PC-3 (cell line): ENCODE measurements at places on chromosomes 12 and 14. TPM values are rescaled to one million over a fixed set of nuclear protein-coding genes. Genes with fewer than 3 reads are reported as not detected.
A peak's percentile ranks its signal among the peaks of the same experiment; 100 is the strongest.

Gene ANKS1B
- 0.07 and 0.98 TPM in 2 replicates for total RNA-seq

DNA sequence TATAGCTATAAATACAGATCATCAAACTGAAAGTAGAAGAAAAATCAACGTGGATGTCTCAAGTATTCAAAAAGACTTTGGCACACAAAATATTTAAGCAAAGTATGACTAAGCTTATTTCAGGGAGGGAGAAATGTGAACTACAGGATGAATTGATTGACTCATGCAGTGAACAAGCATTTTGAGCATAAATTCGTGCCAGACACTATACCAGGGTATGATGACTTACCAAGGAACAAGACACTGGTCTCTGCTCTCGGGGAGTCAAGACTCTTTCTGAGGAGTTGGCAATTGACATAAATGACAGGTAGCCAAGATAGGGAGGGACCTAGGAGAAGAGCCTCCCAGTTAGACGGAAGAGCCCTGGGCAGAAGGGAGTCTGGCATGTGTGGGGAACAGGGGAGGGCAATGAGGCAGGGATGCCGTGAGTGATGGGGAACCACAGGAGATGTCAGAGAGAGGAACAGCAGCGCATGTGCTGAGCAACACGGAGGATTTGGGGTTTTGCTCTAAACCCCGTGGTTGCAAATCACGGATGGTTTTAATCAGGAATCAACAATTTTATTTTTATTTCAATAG, 115.2 kb downstream of the TMEM132D start:
- peak; percentile 63 for DNase-seq
- H3K4me3 ChIP-seq: peak overlapping the region; percentile 20
- no peak overlapping the region for H3K27ac ChIP-seq

Gene STYK1
- 4.3 and 8.6 TPM in 2 replicates for total RNA-seq

Gene CD4
- 0.23 TPM in 1 of 2 replicates, not detected in the other for total RNA-seq

DNA sequence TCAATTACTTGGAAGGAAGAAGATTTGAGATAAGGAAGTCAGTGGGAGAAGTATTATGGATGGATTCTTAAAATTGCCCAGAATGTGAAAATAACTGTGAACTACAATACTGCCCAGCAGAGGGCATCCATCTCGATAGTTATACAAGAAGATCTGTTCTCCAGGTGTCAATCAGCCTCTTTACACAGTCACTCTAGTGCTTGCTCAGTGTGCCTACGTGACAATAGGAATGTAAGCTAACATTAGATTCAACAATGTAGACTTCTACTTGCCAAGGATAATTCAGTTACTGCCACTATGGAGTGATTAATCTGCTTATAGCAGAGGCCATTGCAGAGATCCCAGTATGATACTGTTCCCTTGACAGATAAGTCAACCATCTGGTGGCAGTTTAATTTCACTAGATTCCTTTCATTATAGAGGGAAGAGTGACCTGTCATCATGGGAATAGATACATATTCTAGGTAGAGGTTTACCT, 10.6 kb upstream of the MAP4K5 start:
- H3K4me1 ChIP-seq: peaks cover 16% of the 10 kb centered on the region
- no peak overlapping the region for H3K4me3 ChIP-seq
- peak; percentile 87 for DNase-seq
- no peaks in the 10 kb centered on the region for H3K27me3 ChIP-seq
- H3K27ac ChIP-seq: no peak overlapping the region

Gene ATP5MC2
- 244 and 322 TPM in 2 replicates for total RNA-seq

Gene FOXA1
- total RNA-seq: 212 and 249 TPM in 2 replicates

Gene TRIM9
- 2.5 and 2.6 TPM in 2 replicates for total RNA-seq

Gene C1QL4
- total RNA-seq: 5.3 and 6.9 TPM in 2 replicates

DNA sequence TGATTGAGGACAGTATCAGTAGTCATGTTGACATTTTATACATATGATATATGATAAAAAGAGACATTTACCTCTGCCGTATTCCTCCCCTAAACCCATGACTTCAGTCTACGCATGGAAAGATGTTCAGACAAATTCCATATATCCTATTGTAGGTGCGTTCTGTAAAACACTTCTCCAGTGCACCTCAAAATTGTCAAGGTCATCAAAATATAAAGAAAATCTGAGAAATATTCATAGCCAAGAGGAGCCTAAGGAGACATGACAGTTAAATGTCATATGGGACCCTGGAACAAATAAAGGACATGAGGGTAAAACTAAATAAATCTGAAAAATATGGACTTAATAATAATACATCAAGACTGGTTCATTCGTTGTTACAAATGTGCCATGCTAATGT, 71.5 kb downstream of the CCER1 start:
- H3K27ac ChIP-seq: no peak overlapping the region
- H3K36me3 ChIP-seq: no peaks in the 10 kb centered on the region
- H3K27me3 ChIP-seq: no peaks in the 10 kb centered on the region
- no peak overlapping the region for H3K4me3 ChIP-seq
- H3K4me1 ChIP-seq: no peaks in the 10 kb centered on the region
- no peak for DNase-seq

Gene SLC25A47
- total RNA-seq: 0.07 TPM in 1 of 2 replicates, not detected in the other

Gene KLRC4
- total RNA-seq: not detected in 2 replicates

DNA sequence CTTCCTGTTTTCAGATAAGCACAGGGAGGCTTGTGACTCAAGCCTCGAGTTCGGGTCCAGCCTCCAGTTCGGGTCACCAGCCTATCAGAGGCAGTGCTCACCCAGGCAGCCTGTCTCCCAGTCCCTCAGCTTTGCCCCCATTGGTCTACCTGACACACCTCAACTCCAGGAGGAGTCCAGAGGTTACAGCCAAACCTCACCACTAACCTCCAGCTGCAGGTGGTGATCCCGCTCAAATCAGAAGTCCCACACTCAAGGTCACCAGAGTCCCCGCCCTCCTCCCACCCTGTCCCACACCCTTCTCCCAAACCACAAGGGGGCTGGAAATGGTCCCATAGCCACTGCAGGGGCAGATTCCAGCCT, 42.1 kb downstream of the KDM2B start:
- no peaks in the 10 kb centered on the region; the same call in 1 of the 2 replicates for H3K36me3 ChIP-seq
- no peaks in the 10 kb centered on the region for H3K27me3 ChIP-seq
- H3K4me1 ChIP-seq: peaks cover 18% of the 10 kb centered on the region; the same call in 1 of the 2 replicates
- H3K27ac ChIP-seq: no peak overlapping the region
- H3K4me3 ChIP-seq: peak overlapping the region; percentile 89
- DNase-seq: peak; percentile 70
